ENCODE measurements at places on chromosomes 11 and 22.

- DNase-seq, result no peak
Observed at GRCh38 chr22:40156001-40156516, 21.7 kb upstream of the TNRC6B start.

DNA sequence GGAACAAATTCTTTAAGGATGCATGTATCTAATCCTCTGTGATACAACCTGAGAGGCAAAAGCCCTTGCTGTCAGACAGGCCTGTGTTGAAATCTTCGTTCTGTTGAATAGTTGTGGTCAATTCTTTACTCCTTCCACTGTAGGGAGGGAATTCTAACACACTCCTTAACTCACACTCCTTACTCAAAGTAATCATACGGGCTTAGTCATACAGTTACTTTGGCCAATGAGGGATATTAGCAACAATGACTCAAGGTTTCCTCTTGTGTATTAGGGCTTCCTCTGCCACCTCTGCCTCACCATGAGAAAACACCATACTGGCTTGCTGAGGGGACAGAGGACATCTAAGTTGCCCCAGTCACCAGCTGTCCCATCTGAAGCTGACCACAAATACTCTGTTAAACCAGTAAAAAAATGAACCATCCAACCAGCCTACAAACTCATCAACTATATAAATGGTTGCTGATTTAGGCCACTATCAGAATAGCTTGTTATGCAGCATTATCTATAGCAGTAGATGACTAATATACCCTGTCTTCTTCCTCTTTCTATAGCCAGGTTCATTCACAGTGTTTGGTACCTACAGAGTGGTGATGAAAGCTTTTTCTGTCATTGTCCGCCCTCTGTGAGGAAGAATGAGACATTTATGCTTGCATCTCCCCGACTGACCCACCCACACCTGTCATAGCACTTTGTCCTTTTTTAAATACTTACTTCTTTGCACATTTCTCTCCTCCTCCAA, 322.8 kb upstream of the SYN3 start:
- DNase-seq, result no peak

DNA sequence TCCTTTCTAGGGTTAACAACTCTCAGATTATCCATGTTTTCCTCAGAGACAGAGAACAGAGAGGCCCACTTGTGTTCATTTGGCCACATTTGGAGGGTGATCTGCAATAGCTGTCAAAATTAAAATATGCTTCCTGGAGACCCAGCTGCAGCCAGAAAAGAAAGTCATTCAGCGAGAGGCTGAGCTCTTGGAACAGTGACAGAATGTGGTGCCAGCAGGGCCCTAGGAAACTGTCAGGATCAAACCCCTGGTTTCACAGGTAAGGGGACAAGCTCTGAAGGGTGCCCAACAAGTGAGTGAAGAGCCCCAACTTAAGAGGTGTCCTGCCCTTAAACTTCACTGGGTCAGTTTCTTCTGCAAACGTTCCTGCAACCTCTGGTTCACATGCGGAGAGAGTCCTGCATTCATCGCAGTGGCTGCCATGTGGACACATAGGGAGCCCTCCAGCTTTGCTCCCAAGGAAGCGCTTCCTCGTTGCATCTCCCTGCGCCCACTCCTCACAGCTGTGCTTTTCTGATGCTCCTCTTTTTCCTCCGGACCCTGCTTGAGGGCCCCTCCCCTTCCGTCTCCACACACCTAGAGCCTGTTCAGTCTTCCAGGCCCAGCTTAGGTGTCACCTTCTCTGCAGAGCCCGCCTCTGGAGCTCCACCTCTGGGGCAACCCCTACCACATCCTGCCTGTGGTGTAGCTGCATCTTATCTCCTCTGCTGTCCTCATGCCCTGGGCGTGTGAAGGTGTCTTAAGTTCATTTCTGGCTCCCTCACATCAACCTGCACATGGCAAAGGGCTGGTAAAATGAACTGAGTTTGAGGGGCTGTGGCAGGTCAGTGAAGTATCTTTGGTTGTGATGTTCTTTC, 3.9 kb downstream of the UCP3 start:
- DNase-seq, result peak; percentile 64

DNA sequence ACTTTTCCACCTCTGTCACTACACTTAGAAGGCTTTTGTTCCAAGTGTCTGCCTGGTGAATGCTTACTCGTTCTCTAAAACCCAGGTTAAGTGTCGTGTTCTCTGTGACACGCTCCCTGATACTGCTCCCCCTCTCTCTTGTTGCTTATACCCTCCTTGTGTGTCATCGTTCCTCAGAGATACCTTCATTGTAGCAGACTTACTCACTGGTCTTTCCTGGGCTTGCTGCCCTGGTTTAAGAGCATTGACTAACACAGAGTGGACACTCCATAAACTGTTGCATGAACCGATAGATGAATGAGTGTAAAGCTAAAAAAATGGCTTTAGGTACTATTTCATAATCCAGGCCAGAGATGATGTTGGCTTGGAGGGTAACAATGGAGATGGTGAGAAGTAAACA, 171.3 kb downstream of the GRIK4 start:
- DNase-seq, result no peak

DNA sequence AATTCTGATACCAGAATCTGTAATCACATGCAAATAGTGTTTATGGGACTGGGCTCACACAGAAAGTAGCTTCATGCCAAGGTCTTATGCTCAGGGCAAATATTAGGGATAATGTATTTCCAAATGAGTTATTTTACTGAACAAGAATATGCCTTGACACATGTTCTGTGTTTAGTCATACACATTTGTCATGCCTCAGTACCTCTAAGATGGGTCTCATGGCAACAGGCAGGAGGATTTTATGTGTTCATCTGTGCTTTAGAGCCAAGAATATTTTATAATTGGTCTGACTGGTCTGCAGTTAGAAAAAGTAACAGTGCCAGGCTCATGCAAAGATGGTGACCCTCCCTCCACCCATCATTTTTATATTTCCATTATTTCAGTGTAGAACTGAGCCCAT, 49.1 kb downstream of the JAM3 start:
- no peak for DNase-seq

DNA sequence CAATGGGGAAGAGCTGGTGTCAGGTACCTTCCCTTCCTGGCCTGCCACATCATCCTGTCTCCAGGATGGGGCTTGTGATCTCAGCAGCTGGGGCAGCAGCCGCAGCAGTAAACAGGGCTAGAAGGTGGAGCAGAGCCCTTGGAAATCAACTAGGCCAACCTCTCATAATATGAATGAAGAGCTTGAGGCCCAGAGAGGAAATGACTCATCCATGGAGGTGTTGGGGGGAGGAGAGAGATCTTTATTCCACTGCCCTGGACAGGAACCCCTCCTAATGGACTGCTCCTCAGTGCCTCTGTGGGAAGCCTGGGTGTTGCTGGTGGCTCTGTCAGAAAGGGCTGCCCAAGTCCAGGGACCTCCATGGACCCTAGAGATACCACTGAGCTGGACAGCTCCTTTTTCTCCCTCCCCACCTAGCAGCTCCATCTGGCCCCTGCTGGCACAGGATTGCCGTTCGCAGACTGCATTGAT, 111.8 kb downstream of the OSBP2 start:
- no peak for DNase-seq

Measured in stimulated activated CD4-positive, alpha-beta T cell treated with anti-CD3 and anti-CD28 coated beads, Interleukin-1b, Interleukin-23, amount 100 ng/mL, for 1 hour (primary cell).